ENCODE measurements at places on chromosomes 6 and 20.
A peak's percentile ranks its signal among the peaks of the same experiment; 100 is the strongest.

DNA sequence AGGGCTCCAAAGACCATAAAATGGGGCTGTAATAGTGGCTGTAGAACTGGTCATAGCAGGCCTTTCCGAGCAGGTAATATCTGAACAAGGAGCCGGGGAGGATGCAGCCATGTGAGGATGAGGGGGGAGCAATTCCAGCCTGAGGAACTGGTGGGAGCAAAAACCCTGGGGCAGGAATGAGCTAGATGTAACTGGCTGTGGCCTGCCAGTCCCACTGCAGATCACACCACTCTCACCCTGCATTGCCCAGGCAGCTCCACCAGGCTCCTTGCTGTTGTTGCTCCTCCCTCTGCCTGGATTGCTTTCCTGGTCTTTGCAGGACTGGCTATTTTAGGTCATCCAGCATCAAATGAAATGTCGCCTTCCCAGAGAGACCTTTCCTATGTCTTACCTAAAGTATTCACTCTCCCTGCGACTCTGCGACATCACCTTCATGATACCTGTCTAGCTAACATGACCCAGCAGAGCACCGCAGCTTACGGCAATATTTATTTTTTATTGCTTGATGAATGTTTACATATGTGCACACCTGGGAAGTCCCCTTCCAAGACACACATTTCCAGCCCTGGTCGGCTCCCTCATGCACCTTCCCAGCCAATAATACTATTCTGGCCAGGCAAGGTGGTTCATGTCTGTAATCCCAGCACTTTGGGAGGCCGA, 2.4 kb upstream of the ZFP64 start:
- DNase-seq: no peak

DNA sequence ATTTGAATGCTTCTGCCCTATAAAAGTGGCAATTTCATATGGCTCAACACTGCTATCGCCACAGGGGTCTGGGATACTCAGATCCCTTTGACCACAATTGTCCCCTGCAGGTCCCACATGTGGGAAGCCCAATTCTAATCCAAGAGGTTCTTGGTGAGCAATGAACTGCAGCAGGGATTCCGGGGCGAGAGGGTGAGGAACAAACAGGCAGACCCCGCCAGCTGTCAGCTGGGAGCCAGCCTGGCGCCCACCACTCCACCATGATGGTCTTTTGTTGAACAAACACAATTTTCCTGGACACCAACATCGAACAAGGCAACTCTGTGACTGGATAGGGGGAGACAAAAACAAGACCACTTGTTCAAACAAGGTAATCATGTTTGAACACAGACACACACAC, 80.5 kb downstream of the TMEM242 start:
- DNase-seq: peak; percentile 38

- DNase-seq: no peak
Observed at GRCh38 chr6:150788089-150788488, 77.4 kb upstream of the MTHFD1L start.

DNA sequence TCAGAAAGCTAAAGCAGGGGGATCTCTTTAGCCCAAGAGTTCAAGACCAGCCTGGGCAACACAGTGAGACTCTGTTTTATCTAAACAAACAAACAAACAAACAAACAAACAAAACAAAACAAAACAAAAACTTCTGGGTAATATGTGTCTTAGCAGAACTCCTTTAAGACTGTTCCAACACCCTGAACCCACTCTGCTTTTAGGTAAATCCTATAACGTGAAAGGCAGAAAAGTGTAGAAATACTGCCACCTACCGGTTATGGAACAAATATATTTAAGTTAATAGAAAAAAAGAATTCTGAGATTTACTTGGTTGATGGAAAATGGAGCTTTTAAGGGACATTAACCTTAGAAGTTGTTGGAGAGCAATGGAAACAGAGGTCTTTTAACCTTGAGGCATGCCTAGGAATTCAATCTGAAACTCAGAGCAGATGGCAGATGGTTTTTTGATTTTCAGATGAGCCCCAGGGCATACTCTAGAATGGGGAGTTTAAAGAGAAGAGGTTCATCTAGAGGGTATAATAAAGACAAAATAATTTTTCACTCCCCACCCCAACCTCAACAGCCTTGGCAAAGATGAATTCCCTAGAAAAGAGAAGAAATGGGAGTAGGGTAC, 38.5 kb downstream of the SOD2 start:
- DNase-seq: no peak

DNA sequence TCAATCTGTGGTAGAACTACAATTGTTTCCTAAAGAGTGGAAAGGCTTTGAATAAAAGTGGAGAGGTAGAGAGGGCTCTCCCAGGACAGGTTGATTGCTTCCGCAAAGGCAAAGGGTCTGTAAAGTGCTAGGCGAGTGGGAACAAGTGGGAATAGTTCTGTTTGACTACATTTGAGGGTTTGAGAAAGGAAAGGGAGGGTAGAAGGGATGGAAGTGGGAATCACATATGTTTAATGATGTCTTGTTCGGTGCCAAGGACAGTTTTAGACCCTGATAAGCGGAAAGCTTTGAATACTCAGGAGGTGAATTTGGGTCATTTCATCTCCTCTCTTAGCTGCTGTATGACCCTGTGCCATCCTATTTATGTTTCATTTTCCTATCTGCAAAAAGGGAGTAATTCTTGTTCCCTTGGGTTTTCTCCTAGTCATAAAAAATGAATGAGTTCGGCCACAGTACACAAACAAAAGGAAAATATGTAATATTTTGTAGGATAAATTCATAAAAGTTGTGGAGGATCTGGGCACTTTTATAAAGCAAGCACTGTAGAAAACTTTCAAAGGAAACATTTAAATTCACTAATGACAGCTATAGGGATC, 1.7 kb upstream of the PIM1 start:
- no peak for DNase-seq

DNA sequence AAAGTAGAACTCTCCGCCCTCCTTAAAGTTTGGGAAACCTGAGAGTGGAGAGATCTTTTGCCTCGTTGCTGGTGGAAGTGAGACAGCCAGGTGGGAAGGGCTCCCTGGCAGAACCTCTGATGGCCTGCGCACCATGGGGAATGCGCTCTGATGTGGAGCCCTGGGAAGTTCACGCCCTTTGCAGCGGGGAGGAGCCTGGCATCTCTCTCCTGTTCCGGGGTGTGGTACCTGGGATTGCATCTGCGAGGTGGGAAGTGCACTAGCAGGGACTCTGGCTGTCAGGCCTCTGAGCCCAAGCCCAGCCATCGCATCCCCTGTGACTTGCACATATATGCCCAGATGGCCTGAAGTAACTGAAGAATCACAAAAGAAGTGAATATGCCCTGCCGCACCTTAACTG, 159.8 kb downstream of the AKAP7 start:
- no peak for DNase-seq

- DNase-seq: no peak
Observed at GRCh38 chr6:100230953-100231316, 233.8 kb downstream of the SIM1 start.

DNA sequence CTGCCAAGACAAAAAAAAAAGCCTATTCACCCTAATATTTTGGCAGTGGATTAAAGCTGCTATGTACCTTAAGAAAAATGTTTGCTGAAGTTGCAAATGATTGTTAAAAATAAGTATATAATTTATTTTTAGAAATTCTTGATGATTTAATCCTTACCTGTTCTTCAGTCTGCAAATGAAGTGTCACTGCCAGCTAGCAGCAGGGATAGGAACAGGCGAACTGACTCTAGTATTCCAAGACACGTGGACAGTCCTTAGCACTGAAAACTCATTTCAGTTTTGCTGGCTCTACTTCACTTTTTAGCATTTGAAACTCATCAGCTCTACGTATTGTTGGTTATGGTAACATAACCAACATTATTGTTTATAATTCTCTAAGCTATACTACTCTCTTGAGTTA, 204.4 kb upstream of the ID4 start:
- no peak for DNase-seq

DNA sequence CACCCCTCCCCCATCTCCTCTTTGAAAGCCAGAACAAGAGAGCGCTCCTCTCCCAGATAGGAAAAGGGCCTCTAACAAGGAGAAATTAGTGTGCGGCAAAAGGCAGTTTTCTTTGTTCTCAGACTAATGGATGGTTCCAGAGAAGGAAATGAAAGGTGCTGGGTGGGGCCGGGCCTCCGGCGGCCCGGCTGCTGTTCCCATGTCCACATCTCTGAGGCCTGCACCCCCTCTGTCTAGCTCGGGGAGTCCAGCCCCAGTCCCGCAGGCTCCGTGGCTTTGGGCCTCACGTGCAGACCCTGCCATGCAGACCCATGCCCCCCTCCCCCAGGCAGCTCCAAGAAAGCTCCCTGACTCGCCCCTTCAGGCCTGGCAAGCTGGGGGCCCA, 35.8 kb upstream of the MRGBP start:
- peak; percentile 45 for DNase-seq

DNA sequence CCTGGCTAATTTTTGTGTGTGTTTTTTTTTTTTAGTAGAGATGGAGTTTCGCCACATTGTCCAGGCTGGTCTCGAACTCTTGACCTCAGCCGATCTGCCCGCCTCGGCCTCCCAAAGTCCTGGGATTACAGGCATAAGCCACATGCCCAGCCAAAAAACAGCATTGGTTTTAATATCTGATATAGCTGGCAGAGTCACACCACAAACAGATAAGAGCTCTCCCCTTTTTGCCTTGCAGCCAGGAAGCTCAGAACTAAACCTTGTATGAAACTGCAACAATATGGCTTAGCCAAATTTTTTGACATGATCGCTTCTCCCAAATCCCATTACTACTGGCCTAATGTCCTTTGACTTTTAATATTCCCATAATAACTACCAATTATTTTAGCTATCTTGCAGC, 4.9 kb downstream of the ACOT8 start:
- DNase-seq: no peak

DNA sequence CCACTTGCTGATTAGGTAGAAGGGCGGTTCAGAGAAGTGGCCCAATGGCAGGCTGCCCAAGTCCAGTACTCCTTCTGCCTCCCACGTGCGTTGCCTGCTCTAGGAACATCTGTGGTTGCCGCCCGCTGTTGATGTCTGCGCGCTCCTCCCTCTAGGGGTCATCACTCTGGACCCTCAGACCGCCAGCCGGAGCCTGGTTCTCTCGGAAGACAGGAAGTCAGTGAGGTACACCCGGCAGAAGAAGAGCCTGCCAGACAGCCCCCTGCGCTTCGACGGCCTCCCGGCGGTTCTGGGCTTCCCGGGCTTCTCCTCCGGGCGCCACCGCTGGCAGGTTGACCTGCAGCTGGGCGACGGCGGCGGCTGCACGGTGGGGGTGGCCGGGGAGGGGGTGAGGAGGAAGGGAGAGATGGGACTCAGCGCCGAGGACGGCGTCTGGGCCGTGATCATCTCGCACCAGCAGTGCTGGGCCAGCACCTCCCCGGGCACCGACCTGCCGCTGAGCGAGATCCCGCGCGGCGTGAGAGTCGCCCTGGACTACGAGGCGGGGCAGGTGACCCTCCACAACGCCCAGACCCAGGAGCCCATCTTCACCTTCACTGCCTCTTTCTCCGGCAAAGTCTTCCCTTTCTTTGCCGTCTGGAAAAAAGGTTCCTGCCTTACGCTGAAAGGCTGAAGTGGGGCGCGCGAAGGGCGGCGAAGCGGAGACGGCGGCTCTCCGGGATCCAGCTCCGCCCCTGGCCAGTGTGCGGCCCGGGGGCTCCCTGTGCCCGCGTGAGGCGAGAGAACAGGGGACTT, 8.5 kb downstream of the TRIM15 start:
- DNase-seq: no peak

DNA sequence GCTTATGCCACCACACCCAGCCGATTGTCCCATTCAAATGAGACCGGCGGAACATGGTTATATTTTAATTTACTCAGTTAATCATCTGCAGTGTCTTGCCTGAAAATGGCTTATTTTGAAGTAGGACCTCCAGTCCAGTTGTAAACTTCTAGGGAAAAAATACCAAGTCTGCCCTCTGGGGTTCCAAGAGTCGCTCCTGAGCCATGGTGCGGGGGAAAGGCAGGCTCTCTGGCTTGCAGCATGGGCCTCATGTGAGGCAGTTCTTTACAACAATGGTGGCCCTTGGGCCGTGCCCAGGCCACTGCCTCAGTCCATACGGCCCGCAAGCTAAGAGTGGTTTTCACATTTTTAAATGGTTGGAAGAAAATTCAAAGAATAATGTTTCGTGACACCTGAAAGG, 62.7 kb upstream of the XRN2 start:
- no peak for DNase-seq

DNA sequence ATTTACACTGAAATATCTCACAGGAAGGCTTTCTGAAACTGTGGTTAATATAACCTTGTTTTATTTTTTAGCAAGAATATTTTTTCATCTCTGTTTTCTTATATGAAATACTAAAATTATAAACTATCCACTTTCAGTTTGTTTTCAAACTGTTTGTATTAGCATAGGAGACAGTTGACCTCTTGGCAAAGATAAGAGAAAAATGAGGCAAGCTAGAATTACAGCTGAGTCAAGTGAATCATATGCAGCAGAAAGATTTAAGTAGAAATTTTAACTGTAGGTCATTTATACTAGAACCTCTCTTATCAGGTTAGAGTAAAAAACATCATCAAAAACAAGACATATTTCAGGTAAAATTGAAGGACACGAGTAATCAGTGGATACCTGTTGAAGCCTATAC, 792.6 kb downstream of the PHF3 start:
- DNase-seq: no peak

DNA sequence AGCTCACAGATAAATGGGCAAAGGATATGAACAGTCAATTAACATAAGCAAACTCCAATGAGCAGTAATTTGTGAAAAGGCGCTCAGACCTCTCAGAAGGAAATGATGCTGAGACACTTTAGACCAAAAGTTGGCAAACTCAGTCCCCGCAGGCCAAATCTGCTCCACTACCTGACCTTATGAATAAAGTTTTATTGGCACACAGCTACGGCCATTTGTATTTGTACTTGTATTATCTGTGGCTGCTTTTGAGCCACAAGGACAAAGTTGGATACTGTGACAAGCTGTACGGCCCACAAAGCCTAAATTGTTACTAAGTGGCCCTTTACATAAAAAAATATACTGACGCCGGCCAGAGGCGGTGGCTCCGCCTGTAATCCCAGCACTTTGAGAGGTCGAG, 167.0 kb downstream of the PREX1 start:
- DNase-seq: no peak

DNA sequence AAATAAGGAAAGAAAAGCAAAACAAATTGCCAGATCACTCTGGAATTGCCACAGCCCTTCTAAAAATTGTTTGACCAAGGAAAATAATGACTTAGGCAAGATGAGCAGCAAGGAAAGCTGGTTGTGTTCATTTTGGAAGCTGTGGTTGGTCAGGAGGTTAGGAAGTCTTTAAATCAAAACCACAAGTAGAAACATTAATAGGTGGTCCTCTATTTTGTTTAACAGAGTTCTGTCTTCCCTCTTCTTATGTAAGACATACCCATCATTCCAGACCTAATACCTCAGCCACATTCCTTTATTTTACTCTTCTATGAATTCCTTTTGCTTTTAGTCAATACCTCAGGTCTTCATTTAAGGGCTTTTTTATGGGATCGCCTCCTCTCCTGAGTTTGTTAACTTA, 422.2 kb upstream of the PLCB4 start:
- no peak for DNase-seq

GRCh38 chr20:57222631-57222950, 43.9 kb downstream of the BMP7 start:
- no peak for DNase-seq

- no peak for DNase-seq
Observed at GRCh38 chr6:150492507-150492906, 107.2 kb upstream of the PLEKHG1 start.

GRCh38 chr6:97203343-97203742, 79.7 kb downstream of the MMS22L start:
- no peak for DNase-seq

Data from spleen (tissue), 13 donors.